ENCODE measurements at places on chromosomes 5 and 9.

DNA sequence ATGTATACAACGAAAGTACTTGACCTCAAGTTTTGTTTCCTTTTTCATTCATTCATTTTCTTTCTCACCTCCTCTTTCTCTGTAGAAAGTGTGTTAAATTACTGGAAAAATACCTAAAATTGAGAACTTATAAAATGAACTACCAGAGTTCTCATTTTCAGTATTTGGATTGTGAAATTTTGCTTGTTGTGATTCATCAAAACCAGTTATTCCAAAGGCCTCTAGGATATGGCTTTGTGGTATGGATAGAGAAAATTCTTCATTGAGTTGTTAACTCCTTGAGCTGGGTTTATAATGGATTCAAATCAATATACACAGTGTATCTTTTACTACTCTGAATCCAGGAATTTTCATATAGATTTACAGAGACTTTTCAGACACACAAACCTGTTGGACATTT lies 287.6 kb downstream of the KDM4C start:
- DNase-seq, result no peak

DNA sequence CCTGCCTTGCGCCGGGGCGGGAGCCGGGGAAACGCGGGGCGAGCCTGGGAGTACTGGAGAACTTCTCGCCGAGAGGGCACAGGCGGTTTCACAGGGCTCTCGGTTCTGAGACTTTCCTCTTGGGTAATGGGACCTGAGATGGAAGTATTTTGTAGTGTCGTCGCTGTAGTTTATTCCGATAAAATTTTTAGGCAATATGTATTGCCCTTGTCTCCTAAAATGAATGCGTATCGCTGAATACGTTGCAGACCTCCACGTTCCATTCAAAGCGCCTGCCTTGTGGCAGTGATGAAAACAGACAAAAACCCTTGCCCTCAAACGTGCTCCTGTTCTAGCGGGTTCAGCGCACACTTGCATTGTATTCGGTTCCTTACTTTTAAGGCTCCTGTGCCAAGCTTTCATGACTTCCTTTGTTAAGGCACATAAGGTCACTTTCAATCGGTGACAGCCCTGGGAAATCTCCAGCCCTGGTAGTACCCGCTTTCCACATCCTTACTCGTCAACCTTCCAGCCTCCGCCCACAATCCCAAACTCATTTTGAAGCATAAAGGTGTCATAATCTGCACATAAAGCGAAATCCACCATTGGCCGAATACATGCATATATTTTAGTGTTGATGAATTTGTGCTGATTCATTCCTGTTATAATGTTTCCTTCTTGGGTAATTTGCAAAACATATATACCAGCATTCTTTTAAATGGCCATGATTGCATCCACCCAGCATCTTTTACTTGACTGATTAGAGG lies 694 bp downstream of the RMI1 start:
- peak; percentile 34 for DNase-seq

DNA sequence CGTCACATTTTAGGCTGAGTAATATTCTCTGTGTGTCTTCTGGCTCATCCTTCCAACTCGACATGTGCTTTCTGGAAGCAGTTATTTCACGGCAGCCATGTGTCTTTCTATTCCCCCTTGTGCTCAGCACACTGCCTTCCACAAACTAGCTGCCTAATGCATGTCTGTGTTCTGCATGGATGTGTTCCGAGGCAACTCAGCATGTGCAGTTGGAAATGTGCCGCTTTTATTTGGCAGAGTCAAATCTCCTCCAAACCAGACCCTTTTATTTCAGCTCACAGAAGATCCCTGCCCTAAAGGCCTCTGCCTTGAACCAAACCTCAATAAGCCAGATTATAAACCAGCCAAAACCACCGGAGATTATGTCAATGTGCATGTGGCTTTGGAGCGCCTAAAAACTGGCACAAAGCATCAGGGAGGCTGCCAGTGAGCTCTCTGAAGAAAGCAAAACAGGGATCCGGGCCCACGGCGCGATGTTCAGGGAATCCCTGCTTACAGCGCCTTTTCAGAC lies 360.2 kb downstream of the DEPDC1B start:
- peak; percentile 17 for DNase-seq

DNA sequence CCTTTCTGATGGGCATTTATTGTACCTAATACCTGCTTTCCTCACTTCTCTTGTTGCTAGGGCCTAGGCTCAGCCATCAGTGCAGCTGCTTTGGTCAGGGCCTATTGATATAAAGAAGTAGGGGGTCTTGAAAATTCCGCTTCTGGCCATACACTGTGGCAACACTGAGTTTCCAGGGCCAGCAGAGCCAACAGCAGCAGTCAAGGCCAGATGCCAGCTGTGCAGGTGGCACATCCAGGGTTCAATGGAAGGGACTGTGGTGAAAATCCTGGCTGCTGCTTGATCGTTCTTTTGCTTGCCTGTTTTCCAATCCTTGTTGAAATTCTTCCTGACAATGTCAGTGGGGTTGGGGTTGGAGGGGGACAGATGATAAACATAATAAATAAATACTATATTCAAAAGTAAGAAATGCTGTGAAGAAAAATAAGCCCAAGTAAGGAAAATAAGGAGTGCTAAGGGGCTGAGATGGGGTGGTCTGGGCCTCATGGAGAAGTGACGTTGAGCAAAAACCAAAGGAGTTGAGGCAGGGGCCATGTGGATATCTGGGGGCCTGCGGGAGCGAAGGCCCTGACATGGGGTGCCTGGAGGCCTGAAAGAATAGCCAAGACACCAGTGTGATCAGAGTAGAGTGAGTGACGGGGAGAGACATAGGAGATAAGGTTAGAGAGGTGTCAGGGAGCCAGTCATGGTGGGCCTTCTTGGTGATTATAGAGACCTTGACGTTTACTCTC lies 91.0 kb upstream of the ALDH1B1 start:
- no peak for DNase-seq

All from myocyte (in vitro differentiated cells).